ENCODE measurements at places on chromosomes 7 and 10.

DNA sequence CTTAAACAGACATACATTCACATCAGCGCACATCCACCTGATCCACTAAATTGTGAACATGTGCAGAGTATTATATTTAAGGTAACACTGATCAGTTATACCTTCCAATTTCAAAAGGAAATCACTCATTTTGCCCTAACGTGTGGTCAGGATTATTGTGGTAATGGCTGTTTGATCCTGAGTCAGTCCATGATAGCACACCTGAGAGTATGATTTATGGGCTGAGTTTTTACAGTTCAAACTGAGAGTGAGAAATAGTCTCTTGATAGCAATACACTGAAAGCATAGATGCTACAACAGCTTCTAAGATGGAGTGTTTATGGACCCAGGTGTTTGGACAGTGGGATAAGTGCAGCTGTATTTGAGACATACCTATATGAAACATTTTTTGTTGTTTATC is 96.7 kb downstream of the KIF20B start:
- no peaks in the 10 kb centered on the region for H3K27me3 ChIP-seq
- H3K4me3 ChIP-seq, result no peak overlapping the region
- no peak overlapping the region for H3K27ac ChIP-seq

DNA sequence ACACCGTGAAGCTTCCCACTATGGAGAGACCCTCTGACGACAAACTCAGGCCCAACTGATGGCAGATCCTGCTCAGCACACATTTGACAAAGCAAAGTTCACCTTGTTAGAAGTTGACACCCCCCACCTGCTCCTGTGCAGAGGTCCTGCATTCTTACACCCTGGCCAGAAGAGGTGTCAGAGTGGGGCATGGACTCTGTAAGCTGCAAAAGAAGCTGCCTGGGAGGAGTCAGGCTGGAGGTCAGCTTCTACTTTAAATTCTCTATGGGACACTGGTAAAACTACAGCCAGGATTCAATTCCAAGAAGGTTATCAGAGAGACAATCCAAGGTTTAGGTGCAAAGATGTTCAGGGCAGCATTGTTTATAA is 20.0 kb upstream of the TNS3 start:
- H3K27ac ChIP-seq, result no peak overlapping the region
- H3K4me1 ChIP-seq, result no peaks in the 10 kb centered on the region
- H3K27me3 ChIP-seq, result no peaks in the 10 kb centered on the region
- no peak overlapping the region for H3K4me3 ChIP-seq
- DNase-seq, result no peak

- no peak overlapping the region for H3K4me3 ChIP-seq
- peaks cover 12% of the 10 kb centered on the region for H3K36me3 ChIP-seq
- peak overlapping the region; percentile 3 for H3K27ac ChIP-seq
- DNase-seq, result peak; percentile 79
- peaks cover 4% of the 10 kb centered on the region for H3K4me1 ChIP-seq
Observed at GRCh38 chr7:74466196-74466813, 12.6 kb downstream of the GTF2IRD1 start.

GRCh38 chr7:70190281-70190680 is 592.0 kb downstream of the AUTS2 start:
- H3K27ac ChIP-seq, result no peak overlapping the region
- no peak overlapping the region for H3K4me3 ChIP-seq
- H3K27me3 ChIP-seq, result no peaks in the 10 kb centered on the region
- DNase-seq, result no peak
- H3K4me1 ChIP-seq, result no peaks in the 10 kb centered on the region
- no peaks in the 10 kb centered on the region for H3K36me3 ChIP-seq

DNA sequence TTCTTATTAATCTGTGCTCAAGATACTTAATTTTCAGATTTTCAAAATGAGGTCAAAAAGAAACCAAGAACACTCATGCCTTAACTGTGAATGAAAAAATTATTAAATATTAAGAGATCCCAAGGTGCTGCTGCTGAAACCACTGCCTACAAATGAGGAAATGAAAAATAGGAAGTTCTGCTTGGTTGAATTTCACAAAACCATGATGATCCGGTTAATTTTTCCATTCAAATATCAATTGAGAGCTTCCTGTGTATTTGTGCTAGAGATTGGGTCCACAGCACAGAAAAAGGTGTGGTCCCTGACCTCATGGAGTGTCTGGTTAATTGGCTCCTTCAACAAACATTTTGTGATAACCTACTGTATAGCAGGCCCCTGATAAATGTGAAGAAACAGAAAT is 132.7 kb upstream of the YAE1 start:
- no peaks in the 10 kb centered on the region for H3K4me1 ChIP-seq
- H3K4me3 ChIP-seq, result no peak overlapping the region
- no peaks in the 10 kb centered on the region for H3K36me3 ChIP-seq
- H3K27me3 ChIP-seq, result no peaks in the 10 kb centered on the region
- no peak overlapping the region for H3K27ac ChIP-seq

- H3K27ac ChIP-seq, result peak overlapping the region; percentile 1
- peaks cover 11% of the 10 kb centered on the region for H3K36me3 ChIP-seq
- H3K27me3 ChIP-seq, result no peaks in the 10 kb centered on the region
Observed at GRCh38 chr10:80459047-80459865, 5.1 kb downstream of the TSPAN14 start.

DNA sequence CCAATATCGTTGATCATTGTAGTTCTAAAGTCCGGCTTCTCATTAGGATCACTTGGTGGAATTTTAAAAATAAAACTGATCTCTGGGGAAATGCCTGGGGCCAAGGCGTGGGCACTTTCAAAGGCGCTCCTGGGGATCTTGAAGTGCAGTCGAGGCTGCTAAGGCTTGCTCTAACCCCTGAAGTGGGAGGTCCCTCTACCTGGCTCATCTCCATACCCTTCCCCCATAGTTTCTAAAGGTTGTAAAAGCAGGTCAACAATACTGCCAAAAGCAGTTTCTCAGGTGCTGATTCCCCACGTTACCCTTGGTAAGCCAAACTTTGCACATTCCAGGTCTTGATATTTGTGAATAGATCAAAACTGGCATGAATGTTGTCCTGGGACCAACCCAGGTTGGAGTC is 79.0 kb upstream of the SP8 start:
- DNase-seq, result no peak
- no peaks in the 10 kb centered on the region for H3K4me1 ChIP-seq
- H3K27me3 ChIP-seq, result no peaks in the 10 kb centered on the region
- H3K36me3 ChIP-seq, result no peaks in the 10 kb centered on the region
- no peak overlapping the region for H3K27ac ChIP-seq
- H3K4me3 ChIP-seq, result no peak overlapping the region

- H3K4me3 ChIP-seq, result no peak overlapping the region
- H3K36me3 ChIP-seq, result no peaks in the 10 kb centered on the region
- no peak for DNase-seq
- no peak overlapping the region for H3K27ac ChIP-seq
- no peaks in the 10 kb centered on the region for H3K4me1 ChIP-seq
Observed at GRCh38 chr10:34748767-34749166, 66.3 kb downstream of the PARD3 start.

DNA sequence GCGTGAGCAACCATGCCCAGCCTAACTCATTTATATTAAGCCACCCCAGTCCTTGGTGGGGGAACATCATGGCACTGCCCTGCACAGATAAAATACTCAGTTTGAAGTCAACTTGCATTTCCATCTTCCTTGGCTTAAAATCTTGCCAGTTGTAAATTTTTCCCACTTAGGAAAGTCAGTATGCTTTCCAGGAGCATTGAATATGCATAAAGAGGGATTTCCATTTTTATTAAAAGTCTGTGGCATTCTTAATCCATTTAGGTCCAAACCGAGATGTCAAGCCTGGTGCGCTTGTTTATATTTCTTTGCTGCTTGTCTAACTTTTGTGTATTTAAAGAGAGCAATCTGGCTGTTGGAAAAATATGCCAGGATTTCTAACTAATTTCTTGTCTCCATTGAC is 26.1 kb downstream of the MAP3K8 start:
- H3K36me3 ChIP-seq, result peaks cover 67% of the 10 kb centered on the region
- DNase-seq, result no peak
- no peak overlapping the region for H3K27ac ChIP-seq

DNA sequence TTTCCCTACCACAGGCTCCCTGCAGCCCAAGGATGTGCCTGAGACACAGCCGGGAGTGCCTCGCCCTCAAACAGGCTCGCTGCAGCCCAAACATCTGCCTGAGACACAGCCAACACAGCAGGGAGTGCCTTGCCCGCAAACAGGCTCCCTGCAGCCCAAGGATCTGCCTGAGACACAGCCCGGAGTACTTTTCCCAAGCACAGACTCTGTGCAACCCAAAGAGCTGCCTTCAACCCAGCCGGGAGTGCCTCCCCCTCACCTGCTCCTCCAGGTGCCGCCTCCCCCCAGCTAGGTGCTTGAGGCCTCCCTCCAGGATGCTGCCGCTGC is 42.9 kb downstream of the ANTXRL start:
- no peaks in the 10 kb centered on the region for H3K36me3 ChIP-seq
- no peak overlapping the region for H3K27ac ChIP-seq
- H3K4me3 ChIP-seq, result no peak overlapping the region
- no peaks in the 10 kb centered on the region for H3K4me1 ChIP-seq
- DNase-seq, result peak; percentile 67

GRCh38 chr7:108498481-108498880 is 27.5 kb downstream of the PNPLA8 start:
- peaks cover 33% of the 10 kb centered on the region for H3K36me3 ChIP-seq
- no peaks in the 10 kb centered on the region for H3K27me3 ChIP-seq
- H3K4me3 ChIP-seq, result no peak overlapping the region
- H3K27ac ChIP-seq, result no peak overlapping the region

DNA sequence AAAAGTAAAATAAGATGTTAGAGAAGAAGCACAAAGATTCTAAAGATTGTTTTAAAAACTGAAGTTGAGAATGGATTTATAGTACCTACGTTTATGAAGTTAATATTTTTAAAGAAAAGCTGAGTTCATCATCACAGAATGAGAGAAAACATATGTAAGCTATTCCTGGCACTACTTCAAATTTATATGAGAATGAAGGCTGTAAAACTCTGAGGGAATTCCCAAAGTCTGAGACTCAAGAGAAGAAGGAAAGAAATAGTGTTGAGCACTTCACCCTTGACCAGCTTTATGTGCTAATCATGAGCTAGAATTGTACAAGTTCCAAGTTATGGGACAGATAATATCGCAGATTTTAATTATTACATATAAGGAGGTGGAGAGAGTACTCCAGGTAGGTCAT is 323.7 kb upstream of the GNAI1 start:
- DNase-seq, result no peak
- H3K36me3 ChIP-seq, result no peaks in the 10 kb centered on the region
- peaks cover 9% of the 10 kb centered on the region for H3K4me1 ChIP-seq
- no peaks in the 10 kb centered on the region for H3K27me3 ChIP-seq

DNA sequence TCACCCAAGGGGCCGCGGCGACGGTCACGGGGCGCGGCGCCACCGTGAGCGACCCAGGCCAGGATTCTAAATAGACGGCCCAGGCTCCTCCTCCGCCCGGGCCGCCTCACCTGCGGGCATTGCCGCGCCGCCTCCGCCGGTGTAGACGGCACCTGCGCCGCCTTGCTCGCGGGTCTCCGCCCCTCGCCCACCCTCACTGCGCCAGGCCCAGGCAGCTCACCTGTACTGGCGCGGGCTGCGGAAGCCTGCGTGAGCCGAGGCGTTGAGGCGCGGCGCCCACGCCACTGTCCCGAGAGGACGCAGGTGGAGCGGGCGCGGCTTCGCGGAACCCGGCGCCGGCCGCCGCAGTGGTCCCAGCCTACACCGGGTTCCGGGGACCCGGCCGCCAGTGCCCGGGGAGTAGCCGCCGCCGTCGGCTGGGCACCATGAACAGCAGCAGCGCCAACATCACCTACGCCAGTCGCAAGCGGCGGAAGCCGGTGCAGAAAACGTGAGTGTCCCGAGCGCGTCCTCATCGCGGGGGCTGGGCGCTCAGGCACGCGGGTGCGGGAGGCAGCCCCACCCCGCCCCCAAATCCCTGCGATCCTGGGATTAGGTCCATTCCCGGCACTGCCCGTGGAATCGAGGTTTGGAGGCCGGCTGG is 509 bp downstream of the AHR start:
- peak; percentile 86 for DNase-seq
- peaks cover 31% of the 10 kb centered on the region for H3K27me3 ChIP-seq
- no peak overlapping the region for H3K27ac ChIP-seq
- H3K36me3 ChIP-seq, result no peaks in the 10 kb centered on the region
- no peaks in the 10 kb centered on the region for H3K4me1 ChIP-seq
- peak overlapping the region; percentile 81 for H3K4me3 ChIP-seq
